ENCODE measurements at places on chromosomes 11 and 22.
A peak's percentile ranks its signal among the peaks of the same experiment; 100 is the strongest.

DNA sequence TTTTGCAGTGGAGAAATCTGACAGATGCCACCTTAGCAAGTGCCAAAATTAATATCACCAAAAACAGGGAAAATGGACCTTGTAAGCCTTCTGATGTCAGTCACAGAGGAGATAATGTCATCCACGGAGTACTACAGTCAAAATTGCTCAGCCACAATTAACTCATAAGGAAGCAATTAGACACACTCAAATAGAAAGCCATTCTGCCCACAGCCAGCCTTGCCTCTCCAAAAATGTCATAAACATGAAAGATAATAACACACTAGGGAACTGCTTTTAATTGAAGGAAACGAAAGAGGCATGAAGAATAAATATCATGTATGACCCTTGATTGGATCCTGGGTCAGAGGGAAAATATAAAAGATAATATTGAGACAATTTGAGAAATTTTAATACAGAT is 505.6 kb upstream of the API5 start:
- no peak for DNase-seq

DNA sequence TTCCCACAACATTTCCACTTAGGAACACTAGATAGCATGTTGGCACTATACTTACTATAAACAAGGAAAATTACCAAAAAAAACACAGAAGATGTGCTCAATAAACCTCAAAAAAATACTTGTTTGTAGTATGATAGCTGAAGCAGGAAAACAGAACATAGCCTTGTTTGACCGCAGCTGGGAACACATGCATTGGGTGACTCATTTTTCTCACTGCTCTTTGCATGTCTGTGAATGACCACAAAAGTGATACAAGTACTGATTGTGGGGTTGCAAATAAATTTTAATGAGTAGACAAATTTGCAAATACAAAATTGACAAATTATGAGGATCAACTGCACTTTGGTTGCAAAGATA is 22.8 kb upstream of the GUCY1A2 start:
- no peak for DNase-seq

GRCh38 chr22:25898707-25899365 is 156.8 kb downstream of the MYO18B start:
- peak; percentile 30 for DNase-seq

GRCh38 chr11:118247041-118247440 is 5.1 kb downstream of the MPZL3 start:
- DNase-seq = no peak

DNA sequence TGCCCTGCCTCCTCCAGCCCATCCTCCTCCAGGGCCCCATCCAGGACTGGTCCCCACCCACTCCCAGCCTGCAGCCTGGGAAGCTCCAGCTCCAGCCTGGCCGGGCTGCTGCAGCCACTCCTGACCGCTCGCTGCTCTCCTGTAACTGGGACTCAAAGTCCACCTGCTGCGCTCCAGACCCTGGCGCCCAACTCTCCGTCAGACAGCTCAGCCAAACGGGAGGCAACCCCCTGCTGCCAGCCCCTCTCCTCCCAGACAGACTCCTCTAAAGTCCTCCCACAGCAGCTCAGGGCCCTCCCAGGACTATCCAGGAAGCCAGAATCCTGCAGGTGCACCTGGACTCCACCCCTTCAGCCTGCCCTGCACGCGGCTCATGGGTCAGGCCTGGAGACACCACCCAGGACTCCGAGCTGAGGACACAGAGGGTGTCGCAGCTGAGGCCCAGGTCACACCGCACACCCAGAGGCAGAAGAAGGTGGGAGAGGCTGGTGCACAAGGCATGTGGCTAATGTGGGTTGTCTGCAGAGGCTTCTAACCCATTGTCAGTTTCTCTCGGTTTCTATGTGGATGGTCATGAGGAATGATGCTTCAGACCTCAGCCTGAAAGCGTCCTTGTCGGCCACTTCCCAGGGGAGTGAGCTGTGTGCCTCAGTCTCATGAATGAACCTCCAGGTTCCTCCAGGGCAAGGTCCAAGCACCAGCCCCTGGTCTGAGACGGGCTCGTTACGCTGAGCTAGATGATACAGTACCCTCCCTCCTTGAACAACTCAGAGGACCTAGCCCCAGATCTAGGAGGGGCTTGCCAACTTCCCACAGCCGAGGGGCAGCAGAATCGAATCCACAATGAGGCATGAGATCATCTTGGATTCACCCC is 1514.8 kb downstream of the TBC1D22A start:
- no peak for DNase-seq

Data from WERI-Rb-1 (cell line).